ENCODE measurements at places on chromosomes 4 and X.

GRCh38 chr4:119788349-119789266 is 160.0 kb upstream of the PDE5A start:
- no peak for DNase-seq

- DNase-seq: no peak
These were observed 141.7 kb upstream of the RAI2 start for GRCh38 chrX:18002791-18003190.

DNA sequence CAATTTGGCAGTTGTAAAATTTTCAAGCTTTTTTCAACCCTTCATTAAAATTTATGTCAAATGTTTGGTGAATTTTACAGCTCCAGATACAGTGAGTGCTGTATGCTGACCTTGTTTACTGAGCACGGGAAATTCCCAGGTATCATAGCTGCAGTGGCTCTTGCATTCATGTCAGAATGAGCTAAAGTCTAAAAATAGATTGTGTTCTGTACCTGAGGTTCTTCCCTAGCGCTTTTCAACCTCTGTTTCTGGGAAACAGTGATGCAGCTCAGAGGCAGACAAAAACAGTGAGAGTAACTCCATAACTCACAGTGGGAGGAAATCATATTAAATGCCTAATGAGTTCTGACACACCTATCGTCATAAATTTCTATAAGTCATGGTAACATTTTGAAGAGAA is 393.8 kb upstream of the GNPDA2 start:
- DNase-seq: peak; percentile 30

GRCh38 chr4:27759611-27760575 is 899.3 kb downstream of the STIM2 start:
- DNase-seq: peak; percentile 1

DNA sequence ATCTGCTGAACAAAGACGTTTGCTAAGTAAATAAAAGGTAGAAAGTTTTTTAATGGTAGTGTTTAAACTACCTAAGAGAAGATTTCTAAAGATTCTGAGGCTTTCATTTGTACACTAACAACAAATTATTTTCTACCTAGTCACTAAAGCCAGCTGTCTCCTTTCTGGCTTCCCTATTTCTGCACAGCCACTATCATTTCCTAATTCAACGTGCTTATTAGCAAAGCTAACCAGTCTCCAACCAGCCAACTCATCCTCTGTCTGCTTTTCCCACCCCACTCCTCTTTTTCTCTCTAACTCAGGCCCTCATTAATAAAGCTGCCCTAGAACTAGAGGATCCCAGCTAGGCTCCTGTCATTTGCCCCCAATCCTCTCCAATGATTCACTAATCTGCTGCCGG is 118.2 kb downstream of the ZNF827 start:
- no peak for DNase-seq

DNA sequence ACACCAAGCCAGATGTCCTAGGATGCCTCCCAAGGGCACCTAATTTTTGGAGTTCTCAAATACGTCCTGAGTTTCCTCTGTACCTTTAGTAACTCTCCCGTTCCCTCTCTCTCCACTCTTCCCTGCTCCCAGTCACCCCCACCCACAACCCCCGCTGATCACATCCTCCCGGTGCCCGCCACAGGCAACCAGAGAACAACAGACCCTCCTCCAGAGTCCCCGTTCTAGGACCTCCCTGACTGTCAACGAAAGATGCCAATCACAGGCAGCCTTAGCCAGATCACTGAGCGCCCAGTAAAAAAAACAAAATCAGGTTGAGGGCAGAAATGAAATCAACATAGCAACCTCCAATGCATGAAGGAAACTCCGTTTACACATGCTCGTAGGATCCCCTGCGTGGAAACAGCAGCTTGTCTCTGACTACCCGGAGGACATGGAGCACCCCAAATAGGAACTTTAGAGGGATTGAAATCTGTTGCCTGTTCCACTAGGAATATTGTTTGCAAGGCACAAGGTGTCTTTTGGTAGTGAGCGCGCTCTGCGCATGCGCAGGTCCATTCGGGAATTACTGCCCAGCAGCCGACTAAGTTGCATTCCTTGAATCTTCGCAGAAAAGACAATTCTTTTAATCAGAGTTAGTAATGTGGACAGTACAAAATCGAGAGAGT is at the start of gene GABRB1:
Gene GABRB1, plus strand, starts transcription at position 557 of the 668 bp plus-strand sequence.
- peak; percentile 88 for DNase-seq

- DNase-seq: peak; percentile 14
These were observed 27.1 kb upstream of the CFAP299 start for GRCh38 chr4:80308466-80308822.

- DNase-seq: no peak
These were observed 126.3 kb downstream of the ADAMTS3 start for GRCh38 chr4:72442715-72443114.

- DNase-seq: no peak
These were observed 115.8 kb upstream of the DDIT4L start for GRCh38 chr4:100306018-100306417.

GRCh38 chrX:8304668-8305067 is 133.6 kb upstream of the VCX2 start:
- DNase-seq: no peak

- peak; percentile 95 for DNase-seq
These were observed 920 bp downstream of the SETD7 start for GRCh38 chr4:139554893-139555704.

DNA sequence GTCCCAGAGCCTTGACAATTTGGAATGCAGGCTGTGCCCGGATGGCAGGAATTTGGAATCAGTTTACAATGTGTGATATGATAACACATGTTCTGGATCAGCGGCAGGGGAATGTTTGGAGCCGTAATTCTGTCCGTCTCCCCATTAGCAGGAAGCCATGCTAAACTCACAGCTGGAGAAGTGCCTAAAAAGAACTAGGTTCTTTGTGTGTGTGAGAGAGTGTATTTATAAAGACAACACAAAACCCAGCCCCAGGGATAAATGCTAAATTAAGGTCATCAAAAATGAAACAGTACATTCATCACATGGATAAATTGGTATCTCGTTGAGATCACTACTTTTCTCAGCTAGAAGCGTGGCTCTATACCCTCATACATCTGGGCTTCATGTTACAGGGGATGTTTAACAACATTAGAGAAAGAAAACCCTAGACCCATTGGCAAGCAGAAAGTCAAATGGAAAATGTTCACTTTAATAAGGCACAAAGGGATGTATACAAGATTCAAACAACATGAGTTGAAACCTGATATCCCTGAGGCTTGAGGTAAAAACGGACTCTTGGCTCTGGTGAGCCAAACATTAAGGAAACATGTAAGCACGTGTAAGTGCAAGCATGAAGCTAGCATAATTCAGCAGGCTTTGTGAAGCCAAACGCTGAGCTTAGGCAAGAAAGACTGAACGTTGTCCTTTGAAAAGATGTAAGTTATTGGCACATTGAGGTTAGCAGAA is 18.0 kb upstream of the TMEM131L start:
- peak; percentile 50 for DNase-seq

- peak; percentile 36 for DNase-seq
These were observed 10.5 kb downstream of the RASSF6 start for GRCh38 chr4:73609706-73610105.

- DNase-seq: no peak
These were observed 8.6 kb upstream of the ENPEP start for GRCh38 chr4:110467400-110467799.

GRCh38 chr4:32140636-32141035 is 1420.5 kb downstream of the PCDH7 start:
- DNase-seq: no peak

DNA sequence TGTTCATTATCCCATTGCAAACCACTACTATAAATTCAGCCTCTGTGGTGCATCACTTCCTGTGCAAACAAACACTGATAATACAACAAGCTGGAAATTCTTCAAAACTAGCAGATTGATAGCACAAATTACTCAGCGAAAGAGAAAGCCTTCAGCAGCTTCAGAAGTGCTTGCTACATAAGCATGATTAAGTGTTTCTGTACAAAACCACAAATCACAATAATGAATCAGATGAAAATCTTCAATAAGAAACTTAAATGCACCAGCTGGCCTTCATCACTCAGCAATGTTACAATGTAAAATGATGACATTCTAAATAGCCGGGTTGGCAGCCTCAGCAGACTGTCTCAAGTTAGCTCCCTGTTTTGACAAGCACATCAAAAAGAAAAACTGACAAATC is 262.2 kb downstream of the SPOCK3 start:
- peak; percentile 13 for DNase-seq

DNA sequence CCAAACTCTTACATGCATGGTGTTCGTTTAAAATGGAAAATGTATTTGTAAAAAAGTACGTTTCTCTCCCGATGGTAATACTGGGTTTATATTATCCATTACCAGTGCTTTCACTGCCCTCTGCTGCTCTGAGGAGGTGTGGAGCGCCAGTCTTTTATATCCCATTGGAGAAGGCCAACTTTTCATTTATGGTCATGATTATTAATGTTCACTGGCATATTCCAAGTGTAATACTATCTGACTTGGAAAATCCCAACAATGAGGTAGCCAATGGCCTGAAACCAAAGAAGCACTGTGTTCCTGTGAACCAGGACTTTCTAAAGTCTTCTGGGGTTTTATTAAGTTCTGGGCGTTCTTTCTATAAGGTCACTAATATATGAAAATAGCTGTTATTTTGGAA is 80.7 kb downstream of the SYNPO2 start:
- DNase-seq: peak; percentile 67

DNA sequence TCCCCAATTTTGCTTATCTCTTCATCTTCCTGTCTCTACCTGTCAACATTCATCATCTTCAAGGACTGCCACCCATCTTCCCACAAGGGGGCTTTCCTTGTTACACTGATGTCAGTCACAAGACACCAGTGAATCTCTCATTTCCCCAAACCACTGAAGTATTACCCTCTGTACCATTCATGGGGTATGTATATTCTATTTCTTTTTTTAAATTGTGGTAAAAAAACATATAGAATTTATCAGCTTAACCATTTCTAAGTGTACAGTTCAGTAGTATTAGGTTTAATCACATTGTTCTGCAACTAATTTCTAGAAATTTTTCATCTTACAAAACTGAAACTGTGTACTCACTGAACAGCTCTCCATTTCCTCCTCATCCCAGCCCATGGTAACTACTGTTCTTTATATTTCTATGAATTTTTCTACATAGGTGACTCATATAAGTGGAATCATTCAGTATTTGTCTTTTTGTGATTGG is 98.6 kb downstream of the LARP7 start:
- DNase-seq: peak; percentile 60

GRCh38 chr4:82551734-82552133 is 10.1 kb downstream of the TMEM150C start:
- DNase-seq: no peak

DNA sequence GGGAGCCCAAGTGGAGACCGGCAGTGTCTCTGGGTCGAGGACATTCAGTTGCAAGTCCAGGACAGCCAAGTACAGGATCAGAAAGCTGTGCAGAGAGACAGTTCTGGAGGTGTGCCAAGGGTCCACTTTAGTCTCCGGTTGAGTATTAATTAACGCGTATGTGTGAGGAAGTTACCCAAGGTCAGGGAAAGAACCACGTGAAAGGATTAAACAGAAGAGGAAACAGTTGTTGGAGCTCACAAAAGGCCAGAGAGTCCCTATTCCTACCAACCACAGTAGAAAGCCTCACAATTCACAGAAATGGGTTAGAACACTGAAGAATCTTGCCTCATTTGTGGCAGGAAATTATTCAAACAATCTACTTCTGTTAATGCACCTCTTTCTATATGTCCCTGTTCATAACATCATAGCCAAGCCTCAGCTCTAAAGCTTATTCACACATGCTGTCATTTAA is 17.9 kb upstream of the NSUN7 start:
- DNase-seq: peak; percentile 52

- DNase-seq: no peak
These were observed 40.2 kb upstream of the PPP2R3B start for GRCh38 chrX:426881-427280.
